Naive thymus-derived CD4-positive, alpha-beta T cell (primary cell): ENCODE measurements at places on chromosomes 4 and X. TPM values are rescaled to one million over a fixed set of nuclear protein-coding genes. Genes with fewer than 3 reads are reported as not detected.
A peak's percentile ranks its signal among the peaks of the same experiment; 100 is the strongest.

The SPANXA2 gene
- total RNA-seq: not detected

The AMOT gene
- 4.1 TPM for total RNA-seq

The HAND2 gene
- total RNA-seq: not detected

The ZAR1 gene
- not detected in 2 replicates for total RNA-seq

The SHOX gene
- total RNA-seq: not detected

The CDKL5 gene
- total RNA-seq: 7.0 TPM

- no peak overlapping the region for H3K27ac ChIP-seq
- no peaks in the 10 kb centered on the region for H3K27me3 ChIP-seq
- no peaks in the 10 kb centered on the region for H3K36me3 ChIP-seq
- H3K4me1 ChIP-seq: no peaks in the 10 kb centered on the region
- H3K4me3 ChIP-seq: no peak overlapping the region
- no peak for DNase-seq
These were observed 111.0 kb downstream of the EFNB1 start for GRCh38 chrX:68939868-68940267.

GRCh38 chr4:62051332-62051731, 851.2 kb downstream of the ADGRL3 start:
- no peak overlapping the region for H3K27ac ChIP-seq
- H3K27me3 ChIP-seq: no peaks in the 10 kb centered on the region
- no peak overlapping the region for H3K4me3 ChIP-seq

DNA sequence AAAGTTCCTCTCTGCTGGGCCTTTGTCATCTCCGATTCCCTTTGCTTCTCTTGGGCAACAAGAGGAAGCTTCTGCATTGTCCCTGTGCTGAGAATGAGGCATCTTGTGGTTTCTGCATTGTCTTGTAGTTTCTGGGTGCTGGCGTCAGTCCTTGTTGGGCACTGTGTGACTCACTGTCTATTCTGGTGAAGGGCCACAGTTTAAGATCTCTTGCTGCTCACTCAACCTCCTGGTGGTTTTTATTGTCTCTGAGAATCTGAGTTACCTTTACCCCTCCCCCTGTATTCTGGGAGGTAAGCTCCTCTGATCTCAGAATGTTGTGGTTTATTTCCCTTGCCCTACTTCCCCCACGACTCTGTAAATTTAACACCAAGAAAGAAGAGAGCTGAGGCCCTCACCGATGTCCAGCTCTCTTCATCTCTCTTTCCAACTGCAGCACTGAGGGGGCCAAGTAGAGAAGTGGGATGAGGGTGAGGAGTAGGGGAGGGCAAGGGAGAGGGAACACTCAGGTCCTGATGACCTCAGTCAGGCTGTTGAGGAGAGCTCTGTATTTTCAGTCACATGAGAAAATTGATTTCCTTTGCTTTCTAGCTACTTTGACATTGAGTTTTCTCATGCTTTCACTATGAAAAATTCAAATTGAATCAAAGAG, 441.6 kb upstream of the PITX2 start:
- no peaks in the 10 kb centered on the region for H3K27me3 ChIP-seq
- DNase-seq: no peak
- no peak overlapping the region for H3K27ac ChIP-seq

- no peaks in the 10 kb centered on the region for H3K27me3 ChIP-seq
- DNase-seq: no peak
- peak overlapping the region; percentile 27 for H3K4me3 ChIP-seq
- peaks cover 24% of the 10 kb centered on the region for H3K36me3 ChIP-seq
- H3K4me1 ChIP-seq: peaks cover 94% of the 10 kb centered on the region
- peak overlapping the region; percentile 66 for H3K27ac ChIP-seq
These were observed 10.1 kb downstream of the WDR1 start for GRCh38 chr4:10106421-10107039.

DNA sequence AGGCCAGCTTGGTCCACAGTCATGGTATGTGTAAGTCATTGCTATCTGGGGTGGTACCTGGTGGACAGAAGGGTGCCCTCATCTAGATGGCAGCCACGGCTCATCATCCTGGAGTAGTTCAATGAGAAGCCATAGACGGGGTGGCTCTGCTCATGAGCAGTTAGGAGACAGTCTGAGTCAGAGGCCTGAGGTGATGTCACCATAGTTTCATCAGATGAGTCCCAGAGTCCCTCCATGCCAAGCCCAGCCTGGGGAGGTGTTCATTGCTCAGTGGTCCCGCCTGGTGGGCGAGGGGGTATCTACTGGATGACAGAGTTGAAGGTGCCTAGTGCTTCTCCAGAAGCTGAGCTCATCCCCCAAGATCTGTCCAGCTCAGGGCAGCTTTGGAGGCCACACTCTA, 49.8 kb downstream of the DLG3 start:
- peaks cover 6% of the 10 kb centered on the region for H3K36me3 ChIP-seq
- no peak for DNase-seq
- no peak overlapping the region for H3K27ac ChIP-seq
- no peaks in the 10 kb centered on the region for H3K4me1 ChIP-seq

DNA sequence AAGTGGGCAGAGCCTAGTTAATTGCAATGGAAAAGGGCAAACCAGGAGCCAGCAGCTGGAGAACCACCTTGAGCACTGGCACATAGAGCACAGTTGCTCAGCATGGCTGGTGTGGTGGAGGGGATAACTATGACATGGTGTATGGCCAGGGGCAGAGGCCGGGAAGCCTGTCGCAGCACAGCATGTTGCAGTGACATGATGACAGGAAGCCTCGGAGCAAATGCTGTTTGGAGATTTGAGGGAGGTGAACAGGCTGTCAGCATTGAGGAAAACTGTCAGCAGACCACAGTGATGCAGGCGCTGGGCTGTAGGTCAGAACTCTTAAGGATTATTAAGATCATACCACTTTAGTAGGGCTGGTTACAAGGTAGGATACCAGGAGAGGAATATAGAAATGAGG, 228.7 kb downstream of the CBR4 start:
- no peak for DNase-seq
- H3K4me3 ChIP-seq: no peak overlapping the region
- H3K27me3 ChIP-seq: no peaks in the 10 kb centered on the region
- no peak overlapping the region for H3K27ac ChIP-seq
- no peaks in the 10 kb centered on the region for H3K4me1 ChIP-seq

DNA sequence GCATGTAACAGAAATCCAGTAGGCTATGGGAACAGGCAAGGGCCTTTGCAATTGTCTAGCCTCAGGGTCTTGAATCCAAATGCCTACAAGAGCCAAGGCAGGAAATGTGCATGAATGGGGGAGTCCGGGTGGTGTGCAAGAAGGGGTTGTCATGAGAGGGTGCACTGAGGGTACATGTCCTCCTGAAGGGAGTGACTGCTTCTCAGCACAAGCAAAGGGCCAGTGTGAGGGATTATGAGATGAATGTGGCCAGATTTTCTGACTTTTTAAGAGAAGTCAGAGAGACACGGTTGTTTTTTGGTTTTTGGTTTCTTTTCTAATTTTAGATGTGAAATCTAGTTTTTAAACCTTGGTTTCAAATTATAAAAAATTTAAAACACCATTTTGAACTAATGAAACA, 76.5 kb upstream of the LSM6 start:
- H3K27me3 ChIP-seq: no peaks in the 10 kb centered on the region
- no peaks in the 10 kb centered on the region for H3K4me1 ChIP-seq
- no peak overlapping the region for H3K27ac ChIP-seq
- H3K36me3 ChIP-seq: no peaks in the 10 kb centered on the region

DNA sequence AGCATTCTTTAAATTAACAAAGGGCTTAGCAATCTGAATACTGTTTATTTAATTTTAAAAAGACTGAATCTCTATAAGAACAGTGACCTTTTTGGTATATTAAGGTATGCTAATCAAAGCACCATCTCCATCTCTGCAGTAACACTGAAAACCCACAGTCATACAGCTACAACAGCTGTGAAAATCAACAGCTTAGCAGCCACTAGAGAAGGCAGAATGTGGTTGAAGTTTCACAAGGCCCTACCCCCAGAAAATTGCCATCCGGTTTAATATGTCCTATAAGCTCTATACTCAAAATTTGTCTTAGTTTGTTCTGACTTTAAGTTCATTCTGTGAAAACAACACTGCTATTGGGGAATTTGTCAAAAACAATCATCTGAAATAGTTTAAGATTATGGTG, 128.7 kb downstream of the OPHN1 start:
- no peaks in the 10 kb centered on the region for H3K4me1 ChIP-seq
- H3K27me3 ChIP-seq: no peaks in the 10 kb centered on the region
- no peaks in the 10 kb centered on the region for H3K36me3 ChIP-seq
- H3K27ac ChIP-seq: no peak overlapping the region

- H3K4me1 ChIP-seq: no peaks in the 10 kb centered on the region
- H3K36me3 ChIP-seq: no peaks in the 10 kb centered on the region
- no peak overlapping the region for H3K4me3 ChIP-seq
- no peak overlapping the region for H3K27ac ChIP-seq
- no peaks in the 10 kb centered on the region for H3K27me3 ChIP-seq
- DNase-seq: no peak
These were observed 97.4 kb downstream of the LCORL start for GRCh38 chr4:17924189-17924588.

GRCh38 chr4:80271801-80272200, 5.3 kb downstream of the FGF5 start:
- DNase-seq: no peak
- H3K27ac ChIP-seq: no peak overlapping the region
- H3K36me3 ChIP-seq: no peaks in the 10 kb centered on the region
- no peaks in the 10 kb centered on the region for H3K4me1 ChIP-seq
- H3K4me3 ChIP-seq: no peak overlapping the region

- no peaks in the 10 kb centered on the region for H3K4me1 ChIP-seq
- no peak overlapping the region for H3K27ac ChIP-seq
- H3K27me3 ChIP-seq: no peaks in the 10 kb centered on the region
- DNase-seq: no peak
These were observed 676.4 kb upstream of the INTU start for GRCh38 chr4:126956184-126956897.

- H3K27me3 ChIP-seq: no peaks in the 10 kb centered on the region
- no peaks in the 10 kb centered on the region for H3K4me1 ChIP-seq
- H3K27ac ChIP-seq: no peak overlapping the region
- no peak overlapping the region for H3K4me3 ChIP-seq
- no peaks in the 10 kb centered on the region for H3K36me3 ChIP-seq
These were observed 245.6 kb downstream of the THOC2 start for GRCh38 chrX:123487236-123487635.

DNA sequence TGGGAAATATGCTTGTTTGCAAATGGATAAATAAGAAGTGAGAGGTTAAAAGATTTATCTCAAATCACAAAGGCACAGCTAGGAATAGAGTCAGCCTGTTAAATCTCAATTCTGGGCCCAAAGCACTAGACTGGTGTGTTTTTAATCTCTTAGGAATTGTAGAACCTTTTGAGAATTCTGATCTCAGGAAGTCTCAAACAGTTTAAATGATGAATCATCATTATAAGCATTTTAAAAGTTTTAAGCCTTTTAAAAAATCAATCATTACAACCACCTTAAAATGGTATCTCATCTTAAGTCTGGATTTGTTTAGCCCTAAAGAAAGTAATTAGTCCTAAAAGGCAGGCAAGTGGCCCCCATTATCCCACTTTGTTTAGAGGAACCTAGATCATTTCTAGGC, 17.8 kb downstream of the DGKK start:
- no peaks in the 10 kb centered on the region for H3K36me3 ChIP-seq
- no peaks in the 10 kb centered on the region for H3K4me1 ChIP-seq
- no peak overlapping the region for H3K4me3 ChIP-seq
- H3K27ac ChIP-seq: no peak overlapping the region
- no peaks in the 10 kb centered on the region for H3K27me3 ChIP-seq
- DNase-seq: no peak

DNA sequence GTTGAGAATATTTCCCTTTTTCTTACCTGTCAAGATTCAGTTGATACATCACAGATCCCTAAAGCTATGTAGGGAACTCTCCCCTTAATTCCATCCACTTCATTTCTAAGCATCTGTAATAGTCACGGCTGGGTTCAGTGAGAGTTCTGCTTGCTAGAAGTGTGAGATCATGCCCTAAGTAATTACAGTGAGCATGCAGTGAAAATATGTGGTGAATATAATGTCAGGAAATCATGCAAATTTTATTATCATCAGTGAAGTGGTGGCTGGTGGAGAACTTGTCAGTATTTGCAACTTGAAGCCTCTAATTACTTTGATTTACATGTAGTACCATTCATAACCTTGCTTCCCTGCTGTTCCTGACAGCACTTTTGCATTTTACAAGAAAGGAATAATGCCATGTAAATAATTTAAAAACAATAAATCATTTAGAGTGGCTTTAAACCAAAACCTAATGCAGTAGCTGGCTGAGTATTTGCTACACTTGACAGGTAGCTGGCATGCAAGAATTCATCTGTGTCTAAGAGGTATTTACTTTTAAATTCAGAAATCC, 28.3 kb upstream of the CFAP299 start:
- H3K4me1 ChIP-seq: no peaks in the 10 kb centered on the region
- no peaks in the 10 kb centered on the region for H3K27me3 ChIP-seq
- no peak for DNase-seq
- no peak overlapping the region for H3K4me3 ChIP-seq
- no peaks in the 10 kb centered on the region for H3K36me3 ChIP-seq
